Stimulated activated CD8-positive, alpha-beta memory T cell treated with anti-CD3 and anti-CD28 coated beads, Interleukin-4, amount 100 ng/mL, for 1 hour (primary cell): ENCODE measurements at places on chromosomes 11 and 22.
A peak's percentile ranks its signal among the peaks of the same experiment; 100 is the strongest.

GRCh38 chr11:85893395-85893794 is 38.2 kb downstream of the CCDC83 start:
- DNase-seq, result no peak

DNA sequence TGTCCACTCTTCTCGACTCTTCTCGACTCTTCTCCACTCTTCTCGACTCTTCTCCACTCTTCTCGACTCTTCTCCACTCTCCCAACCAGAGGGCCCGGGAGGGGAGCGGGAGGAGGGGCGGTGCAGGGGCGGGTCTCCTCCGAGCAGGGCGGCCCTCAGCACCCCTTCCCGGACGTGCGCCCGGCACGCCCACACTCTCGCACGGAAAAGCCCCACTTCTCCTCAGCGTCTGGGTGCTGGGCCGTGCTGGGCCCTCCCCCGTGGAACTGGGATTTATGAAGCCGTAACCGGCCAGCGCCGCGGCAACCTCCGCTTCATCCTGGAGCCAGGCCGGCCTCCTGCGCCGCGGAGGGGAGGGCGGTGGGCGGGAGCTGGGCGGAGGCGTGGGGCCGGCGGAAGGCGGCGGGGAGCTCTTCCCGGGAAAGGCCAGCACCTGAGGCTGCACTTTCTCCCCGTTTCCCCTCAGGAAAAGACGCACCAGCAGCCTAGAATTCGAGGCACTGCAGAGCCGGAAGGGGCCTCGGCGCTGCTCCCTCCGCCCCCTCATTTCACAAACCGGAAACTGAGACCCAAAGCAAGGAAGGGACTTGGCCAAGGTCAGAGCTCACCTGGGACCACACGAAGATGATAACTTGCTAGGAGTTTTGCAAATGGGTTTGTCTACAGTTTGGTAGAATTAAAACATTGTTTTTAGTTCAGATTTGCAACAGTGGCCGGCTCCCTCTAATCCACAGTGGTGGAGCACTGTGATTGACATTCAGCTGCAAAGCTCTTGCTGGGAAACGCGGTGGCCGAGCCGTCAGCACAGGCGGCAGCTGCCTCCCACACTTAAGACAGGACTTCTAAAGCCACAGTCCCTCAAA is 31.6 kb upstream of the JAM3 start:
- peak; percentile 38 for DNase-seq

DNA sequence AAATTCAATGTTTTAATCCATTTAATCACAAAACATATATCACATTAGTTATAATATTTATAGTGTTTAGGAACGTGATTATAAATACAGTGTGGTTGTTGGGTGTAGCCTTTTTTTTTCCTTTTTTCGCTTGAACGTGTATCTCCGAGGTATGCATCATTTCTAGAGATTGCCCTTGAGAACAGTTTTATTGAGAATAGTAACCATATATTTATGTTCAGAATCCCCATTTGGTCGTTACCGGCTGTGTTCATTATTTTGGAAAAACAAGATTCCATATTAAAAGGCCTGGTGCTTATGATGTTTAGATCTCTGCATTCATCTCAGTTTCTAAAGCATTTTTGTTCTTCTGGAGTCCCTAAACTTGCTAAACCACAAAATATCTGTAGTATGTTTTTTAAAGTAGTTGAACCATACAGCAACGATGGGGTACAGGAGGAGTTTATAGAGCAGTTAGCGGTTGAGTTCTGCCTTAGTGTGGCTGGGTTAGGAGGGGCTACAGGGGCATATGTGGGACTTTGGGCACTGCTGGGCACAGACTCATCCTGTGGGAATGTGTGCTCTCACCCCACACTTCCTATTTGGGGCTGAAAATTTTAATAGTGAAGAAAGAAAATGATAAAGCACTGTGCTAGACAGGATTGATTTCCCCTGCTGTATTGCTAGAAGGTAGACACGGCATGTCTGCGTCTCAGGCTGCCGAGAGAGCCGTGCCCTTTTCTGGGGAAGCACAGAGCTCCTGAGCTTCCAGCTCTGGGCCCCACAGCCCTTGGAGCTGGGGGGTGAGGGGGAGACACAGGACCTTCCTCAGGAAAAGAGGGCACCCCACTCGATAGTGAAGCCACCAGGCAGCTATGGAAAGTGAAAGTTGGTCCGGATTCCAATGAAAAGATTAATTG is 81.5 kb upstream of the PPARA start:
- DNase-seq, result no peak

DNA sequence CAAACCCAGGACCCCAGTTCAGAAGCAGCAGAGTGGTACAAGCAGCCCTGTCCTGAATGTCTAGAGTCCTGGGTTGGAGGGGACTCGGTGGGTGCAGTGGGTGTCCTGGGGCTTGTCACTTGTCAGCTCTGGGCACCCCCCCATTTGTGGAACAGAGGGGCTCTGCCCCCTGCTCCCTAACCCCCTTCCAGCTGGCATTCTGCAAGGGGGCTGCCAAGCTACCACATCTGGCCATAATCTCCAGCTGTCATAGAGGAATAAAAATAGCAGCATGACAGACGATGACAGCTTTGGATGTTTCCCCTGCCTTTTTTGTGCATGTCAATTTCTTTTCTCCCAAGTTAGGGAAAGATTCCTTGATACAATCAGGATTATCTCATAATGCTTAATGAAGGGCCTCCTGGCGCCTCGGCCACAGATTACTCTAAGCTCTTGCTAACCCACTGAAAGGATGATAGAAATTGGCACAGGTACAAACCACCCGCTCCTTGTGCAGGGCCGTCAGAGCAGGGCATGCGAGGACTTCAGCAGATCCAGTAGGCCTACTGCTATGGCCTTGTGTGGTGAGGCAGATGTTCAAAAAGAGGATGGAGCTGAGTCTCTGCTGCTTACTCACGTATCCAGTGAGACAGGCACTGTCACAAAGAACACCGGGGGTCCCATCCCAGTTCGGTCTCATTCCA is 83.0 kb downstream of the ISX start:
- DNase-seq, result no peak
